ENCODE measurements at places on chromosomes 2 and 18. TPM values are rescaled to one million over a fixed set of nuclear protein-coding genes. Genes with fewer than 3 reads are reported as not detected.

ELOA2 gene
- total RNA-seq = not detected

DGUOK gene
- total RNA-seq = 23.7 TPM

NMUR1 gene
- total RNA-seq = 0.22 TPM

ALK gene
- total RNA-seq = not detected

PPIG gene
- total RNA-seq = 40.6 TPM

OTX1 gene
- total RNA-seq = not detected

PKP4 gene
- 43.2 TPM for total RNA-seq

AGXT gene
- total RNA-seq = not detected

CNPPD1 gene
- 67.6 TPM for total RNA-seq

NDC80 gene
- 0.57 TPM for total RNA-seq

SNRNP27 gene
- total RNA-seq = 48.6 TPM

SPATA3 gene
- not detected for total RNA-seq

CRYBA2 gene
- total RNA-seq = not detected

CTDSP1 gene
- 100 TPM for total RNA-seq

WDR35 gene
- 5.1 TPM for total RNA-seq

HOXD12 gene
- total RNA-seq = not detected

SCN7A gene
- total RNA-seq = 13.0 TPM

TGIF1 gene
- 10.8 TPM for total RNA-seq

NGEF gene
- total RNA-seq = 0.24 TPM

EFR3B gene
- 8.9 TPM for total RNA-seq

INPP5D gene
- total RNA-seq = 6.2 TPM

ANKRD53 gene
- 0.38 TPM for total RNA-seq
